ENCODE measurements at places on chromosomes 12 and 14. TPM values are rescaled to one million over a fixed set of nuclear protein-coding genes. Genes with fewer than 3 reads are reported as not detected.

PPP4R4 gene
- 11.2 TPM for total RNA-seq

NDUFB1 gene
- total RNA-seq: 423 TPM

SERPINA1 gene
- 23.9 TPM for total RNA-seq

TC2N gene
- total RNA-seq: 2.2 TPM

PAH gene
- 2.6 TPM for total RNA-seq

SYT1 gene
- 2.5 TPM for total RNA-seq

ACSM4 gene
- total RNA-seq: not detected

CD163 gene
- total RNA-seq: 73.1 TPM

ZNF385A gene
- 6.5 TPM for total RNA-seq

DNA sequence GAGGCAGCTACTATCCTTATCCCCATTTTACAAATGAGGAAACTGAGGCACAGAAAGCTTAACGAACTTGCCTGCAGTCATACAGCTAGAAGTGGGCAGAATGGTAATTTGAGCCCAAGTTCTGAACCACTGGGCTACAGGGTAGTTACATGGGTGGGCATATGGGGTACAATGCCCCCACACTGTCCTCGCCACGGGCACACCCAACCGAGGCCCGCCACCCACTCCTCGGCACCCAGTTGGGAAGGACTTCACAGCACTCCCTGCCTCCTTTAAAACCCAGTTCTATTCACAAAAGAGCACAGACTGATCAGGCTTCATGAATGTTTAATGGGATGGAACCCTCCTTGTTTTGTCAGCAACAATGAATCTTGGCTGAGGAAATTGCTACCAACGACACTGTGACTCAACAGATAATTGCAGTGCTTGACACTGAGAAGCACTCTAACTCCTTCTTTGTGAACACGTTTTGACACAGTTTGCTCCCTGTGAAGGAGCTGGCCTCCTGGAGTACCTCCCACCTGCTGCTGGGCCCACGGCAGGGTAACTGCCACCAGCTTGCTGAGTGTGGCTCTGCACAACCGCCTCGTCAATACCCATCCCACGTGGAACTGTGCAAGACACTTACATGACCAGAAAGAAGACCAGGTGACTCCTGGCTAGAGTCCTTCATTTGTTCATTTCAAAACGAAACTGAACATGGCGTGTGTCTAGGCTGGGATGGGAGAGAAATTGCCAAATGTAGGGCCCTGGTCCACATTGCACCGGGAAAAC lies 63.5 kb downstream of the CLMN start:
- no peak for DNase-seq
- no peaks in the 10 kb centered on the region for H3K4me1 ChIP-seq
- H3K4me3 ChIP-seq: no peak overlapping the region
- H3K27me3 ChIP-seq: no peaks in the 10 kb centered on the region

- no peaks in the 10 kb centered on the region for H3K4me1 ChIP-seq
- H3K36me3 ChIP-seq: no peaks in the 10 kb centered on the region
- no peak overlapping the region for H3K4me3 ChIP-seq
- DNase-seq: no peak
Observed at GRCh38 chr12:16076557-16076956, 165.4 kb downstream of the DERA start.

GRCh38 chr12:86521870-86522269 lies 265.7 kb upstream of the MGAT4C start:
- H3K27ac ChIP-seq: no peak overlapping the region
- DNase-seq: no peak
- H3K4me3 ChIP-seq: no peak overlapping the region
- no peaks in the 10 kb centered on the region for H3K36me3 ChIP-seq

- no peaks in the 10 kb centered on the region for H3K4me1 ChIP-seq
- no peak for DNase-seq
- no peak overlapping the region for H3K4me3 ChIP-seq
- no peak overlapping the region for H3K27ac ChIP-seq
Observed at GRCh38 chr14:87013583-87013982, 979.4 kb downstream of the GALC start.

DNA sequence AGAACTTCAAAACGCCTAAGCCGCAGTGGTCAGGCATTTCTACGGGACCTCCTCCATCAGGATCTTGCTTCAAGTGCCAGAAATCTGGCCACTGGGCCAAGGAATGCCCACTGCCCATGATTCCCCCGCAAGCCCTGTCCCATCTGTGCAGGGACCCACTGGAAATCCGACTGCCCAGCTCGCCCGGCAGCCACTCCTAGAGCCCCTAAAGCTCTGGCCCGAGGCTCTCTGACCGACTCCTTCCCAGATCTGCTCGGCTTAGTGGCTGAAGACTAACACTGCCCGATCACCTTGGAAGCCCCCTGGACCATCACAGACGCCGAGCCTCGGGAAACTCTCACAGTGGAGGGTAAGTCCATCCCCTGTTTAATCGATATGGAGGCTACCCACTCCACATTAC lies 1113.0 kb upstream of the TMEM132C start:
- no peak overlapping the region for H3K4me3 ChIP-seq
- H3K27ac ChIP-seq: no peak overlapping the region
- no peaks in the 10 kb centered on the region for H3K27me3 ChIP-seq
- DNase-seq: no peak
- no peaks in the 10 kb centered on the region for H3K36me3 ChIP-seq

- H3K27me3 ChIP-seq: no peaks in the 10 kb centered on the region
- no peak overlapping the region for H3K4me3 ChIP-seq
- no peak for DNase-seq
- peak overlapping the region; percentile 71 for H3K27ac ChIP-seq
- H3K36me3 ChIP-seq: no peaks in the 10 kb centered on the region
Observed at GRCh38 chr12:108702595-108703320, 28.6 kb downstream of the CORO1C start.

DNA sequence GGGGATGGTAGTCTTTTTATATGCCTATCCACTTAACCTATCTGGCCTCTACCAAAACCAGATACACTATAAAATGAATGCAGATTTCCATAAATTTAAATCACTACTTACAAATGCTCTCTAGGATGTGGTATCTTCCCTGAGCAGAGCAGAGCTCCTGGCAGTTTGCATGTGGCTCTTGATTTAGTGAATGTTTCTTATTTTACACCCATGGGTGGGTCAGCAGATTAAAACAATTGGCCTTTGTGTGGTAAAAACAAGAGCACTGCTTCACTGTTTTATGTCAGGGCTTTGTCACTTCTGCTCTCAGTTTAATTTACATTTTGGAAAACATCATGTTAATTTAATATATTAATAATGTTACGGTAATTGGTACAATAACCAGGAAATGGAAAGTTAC lies 5.5 kb downstream of the TAS2R19 start:
- no peaks in the 10 kb centered on the region for H3K4me1 ChIP-seq
- no peaks in the 10 kb centered on the region for H3K36me3 ChIP-seq
- H3K27me3 ChIP-seq: no peaks in the 10 kb centered on the region
- no peak overlapping the region for H3K4me3 ChIP-seq
- no peak for DNase-seq

- H3K27me3 ChIP-seq: no peaks in the 10 kb centered on the region
- no peak overlapping the region for H3K27ac ChIP-seq
- no peak for DNase-seq
- H3K4me1 ChIP-seq: no peaks in the 10 kb centered on the region
Observed at GRCh38 chr14:102034301-102034700, 52.5 kb downstream of the HSP90AA1 start.

- no peaks in the 10 kb centered on the region for H3K27me3 ChIP-seq
- H3K4me1 ChIP-seq: no peaks in the 10 kb centered on the region
- H3K4me3 ChIP-seq: no peak overlapping the region
- H3K36me3 ChIP-seq: no peaks in the 10 kb centered on the region
- H3K27ac ChIP-seq: no peak overlapping the region
Observed at GRCh38 chr14:25461780-25462179, 411.8 kb upstream of the STXBP6 start.

GRCh38 chr14:47442211-47442610 lies 233.2 kb downstream of the MDGA2 start:
- no peak overlapping the region for H3K27ac ChIP-seq
- no peak for DNase-seq
- no peaks in the 10 kb centered on the region for H3K36me3 ChIP-seq

DNA sequence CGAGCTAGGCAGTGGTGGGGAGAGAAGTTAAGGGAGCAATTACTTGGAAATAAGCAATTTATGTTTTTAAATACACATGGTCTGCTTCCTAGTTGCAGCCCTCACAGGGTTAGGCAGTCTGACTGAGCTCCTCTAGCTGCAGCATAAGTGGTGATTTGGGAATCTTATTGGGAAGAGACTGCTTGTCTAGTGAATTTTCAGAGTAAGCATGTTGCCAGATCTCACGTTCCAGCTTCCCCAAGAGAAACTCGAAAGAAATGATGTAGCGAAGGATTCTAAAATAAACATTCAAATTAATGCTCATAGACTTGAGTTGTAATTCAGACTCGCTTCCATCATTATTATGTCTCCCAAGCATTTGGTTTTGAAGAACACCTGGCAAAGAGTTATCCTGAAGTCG lies 440.2 kb downstream of the ATP23 start:
- no peaks in the 10 kb centered on the region for H3K4me1 ChIP-seq
- H3K27me3 ChIP-seq: no peaks in the 10 kb centered on the region
- H3K27ac ChIP-seq: no peak overlapping the region
- DNase-seq: no peak
- no peaks in the 10 kb centered on the region for H3K36me3 ChIP-seq

- H3K27ac ChIP-seq: no peak overlapping the region
- H3K36me3 ChIP-seq: no peaks in the 10 kb centered on the region
- no peaks in the 10 kb centered on the region for H3K4me1 ChIP-seq
- H3K4me3 ChIP-seq: no peak overlapping the region
- H3K27me3 ChIP-seq: no peaks in the 10 kb centered on the region
Observed at GRCh38 chr12:70756118-70756517, 118.9 kb upstream of the PTPRB start.

GRCh38 chr14:64178814-64179213 lies 115.4 kb downstream of the ESR2 start:
- no peak for DNase-seq
- H3K27me3 ChIP-seq: no peaks in the 10 kb centered on the region
- no peak overlapping the region for H3K27ac ChIP-seq
- H3K36me3 ChIP-seq: no peaks in the 10 kb centered on the region

GRCh38 chr14:57816568-57817284 lies 49.2 kb downstream of the SLC35F4 start:
- H3K27ac ChIP-seq: no peak overlapping the region
- H3K36me3 ChIP-seq: no peaks in the 10 kb centered on the region
- no peaks in the 10 kb centered on the region for H3K4me1 ChIP-seq
- H3K27me3 ChIP-seq: no peaks in the 10 kb centered on the region
- DNase-seq: no peak

- peaks cover 9% of the 10 kb centered on the region for H3K4me1 ChIP-seq
- H3K4me3 ChIP-seq: no peak overlapping the region
- no peaks in the 10 kb centered on the region for H3K27me3 ChIP-seq
- DNase-seq: no peak
- H3K27ac ChIP-seq: no peak overlapping the region
Observed at GRCh38 chr14:24238123-24238522, 4.3 kb downstream of the TINF2 start.

- DNase-seq: no peak
- no peaks in the 10 kb centered on the region for H3K36me3 ChIP-seq
- no peak overlapping the region for H3K27ac ChIP-seq
- H3K4me3 ChIP-seq: no peak overlapping the region
- peaks cover 9% of the 10 kb centered on the region for H3K4me1 ChIP-seq
Observed at GRCh38 chr12:27292718-27293117, 39.9 kb upstream of the BMAL2 start.

- H3K4me1 ChIP-seq: peaks cover 13% of the 10 kb centered on the region
- no peaks in the 10 kb centered on the region for H3K27me3 ChIP-seq
- H3K27ac ChIP-seq: no peak overlapping the region
- no peak for DNase-seq
- H3K4me3 ChIP-seq: no peak overlapping the region
Observed at GRCh38 chr14:56585461-56586084, 6.0 kb downstream of the TMEM260 start.

- H3K4me1 ChIP-seq: no peaks in the 10 kb centered on the region
- H3K27me3 ChIP-seq: no peaks in the 10 kb centered on the region
- no peak overlapping the region for H3K27ac ChIP-seq
Observed at GRCh38 chr12:84814664-84815245, 97.8 kb downstream of the SLC6A15 start.

GRCh38 chr12:4114986-4115385 lies 158.6 kb upstream of the CCND2 start:
- H3K27ac ChIP-seq: no peak overlapping the region
- H3K27me3 ChIP-seq: no peaks in the 10 kb centered on the region
- no peak for DNase-seq
- H3K4me3 ChIP-seq: no peak overlapping the region

- H3K4me1 ChIP-seq: peaks cover 3% of the 10 kb centered on the region
- no peak overlapping the region for H3K27ac ChIP-seq
- H3K36me3 ChIP-seq: no peaks in the 10 kb centered on the region
- no peak for DNase-seq
- H3K4me3 ChIP-seq: no peak overlapping the region
Observed at GRCh38 chr12:106415134-106415533, 57.6 kb downstream of the POLR3B start.

DNA sequence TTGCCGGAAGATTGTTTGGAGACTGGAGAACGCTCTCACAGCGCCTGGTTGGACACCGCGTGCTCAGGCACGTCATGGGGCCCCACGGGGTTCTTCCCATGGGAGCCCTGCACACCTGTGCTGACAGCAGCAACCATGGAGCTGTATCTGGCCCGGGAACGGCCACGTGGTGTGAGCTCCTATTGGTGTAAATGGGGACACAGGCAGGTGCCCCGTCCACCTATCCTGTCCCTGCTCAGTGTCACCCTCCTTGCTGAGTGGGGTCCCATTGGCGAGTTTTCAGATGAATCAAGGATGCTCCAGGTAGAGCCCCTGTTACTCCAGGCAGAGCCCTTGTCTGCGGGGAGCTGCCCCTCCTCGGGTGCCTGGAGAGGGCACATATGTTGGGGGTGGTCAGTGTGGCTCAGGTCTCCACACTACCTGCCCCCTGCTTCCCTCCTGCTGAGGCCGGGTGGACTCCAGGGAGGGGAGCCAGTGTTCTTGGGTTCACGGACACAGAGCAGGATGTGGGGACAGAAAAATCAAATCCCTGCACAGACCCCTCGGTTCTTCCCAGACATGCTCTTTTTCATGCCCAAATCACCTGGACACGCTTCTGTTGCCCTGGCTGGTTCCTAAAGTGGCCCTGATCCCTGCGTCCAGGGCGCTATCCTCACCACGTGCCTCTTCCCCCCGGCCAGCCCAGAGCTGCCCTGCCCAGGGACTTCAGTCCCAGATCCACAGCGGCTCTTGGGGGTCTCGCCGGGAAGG lies 250.1 kb downstream of the ADGRD1 start:
- no peak overlapping the region for H3K4me3 ChIP-seq
- H3K27me3 ChIP-seq: no peaks in the 10 kb centered on the region
- no peaks in the 10 kb centered on the region for H3K4me1 ChIP-seq
- no peaks in the 10 kb centered on the region for H3K36me3 ChIP-seq
- DNase-seq: no peak
- H3K27ac ChIP-seq: no peak overlapping the region

Data from ovary (tissue), 10 donors.